ENCODE measurements at places on chromosomes 5 and 9. TPM values are rescaled to one million over a fixed set of nuclear protein-coding genes. Genes with fewer than 3 reads are reported as not detected.

DNA sequence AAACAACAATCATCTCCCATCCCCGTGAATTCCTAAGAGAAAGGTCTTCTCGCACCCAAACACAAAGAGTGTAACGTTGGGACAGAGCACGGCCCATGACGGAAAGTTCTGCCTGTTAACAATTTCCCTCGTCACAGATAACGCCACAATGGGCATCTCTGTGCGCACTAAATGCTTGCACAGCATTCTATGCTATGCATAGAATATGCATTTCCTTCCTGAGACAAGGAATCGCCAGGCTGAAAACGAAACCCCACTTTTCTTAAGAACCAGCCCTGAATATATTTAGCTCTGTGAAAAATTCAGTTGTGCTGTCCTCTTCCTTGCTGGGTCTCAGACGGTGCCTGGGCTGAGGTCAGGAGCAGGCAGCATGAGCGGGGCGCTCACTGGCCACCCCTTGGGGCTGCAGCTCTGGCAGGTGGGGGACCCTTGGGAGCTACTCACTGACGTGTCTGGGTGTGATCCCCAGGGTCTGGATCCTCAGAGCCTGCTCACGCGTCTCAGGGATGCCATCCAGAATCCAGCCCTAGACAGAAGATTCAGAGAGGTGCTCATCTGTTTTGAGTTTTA lies 49.8 kb downstream of the AK8 start:
- H3K4me1 ChIP-seq = peaks cover 7% of the 10 kb centered on the region
- DNase-seq = no peak
- H3K27me3 ChIP-seq = peaks cover 13% of the 10 kb centered on the region

- no peaks in the 10 kb centered on the region for H3K4me1 ChIP-seq
- H3K27me3 ChIP-seq = no peaks in the 10 kb centered on the region
- DNase-seq = no peak
- H3K4me3 ChIP-seq = no peak overlapping the region
Measured at GRCh38 chr5:123882319-123882964, 370.5 kb downstream of the CSNK1G3 start.

DNA sequence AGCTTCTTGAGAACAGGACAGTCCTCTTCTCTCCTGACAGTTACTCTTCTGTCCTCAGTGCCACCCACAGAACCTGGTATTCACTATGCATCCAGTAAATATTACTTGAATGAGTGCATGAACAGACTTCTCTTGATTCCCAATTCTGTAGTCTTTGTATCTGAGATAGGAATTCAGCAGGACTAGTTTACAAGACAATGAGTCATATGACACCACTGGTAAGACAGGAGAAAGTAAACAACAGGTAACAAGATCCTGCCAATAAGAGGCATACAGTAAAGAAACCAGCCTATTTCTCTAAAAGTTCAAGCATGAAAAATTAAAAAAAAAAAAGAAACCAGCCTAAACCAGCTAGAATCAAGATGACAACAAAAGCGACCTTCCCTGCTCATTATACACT lies 6.2 kb downstream of the ZNF883 start:
- no peaks in the 10 kb centered on the region for H3K4me1 ChIP-seq
- H3K36me3 ChIP-seq = peaks cover 67% of the 10 kb centered on the region
- H3K27me3 ChIP-seq = peaks cover 5% of the 10 kb centered on the region
- H3K27ac ChIP-seq = no peak overlapping the region
- no peak overlapping the region for H3K4me3 ChIP-seq

GRCh38 chr9:36154331-36154952 lies 14.7 kb upstream of the CCIN start:
- H3K36me3 ChIP-seq = peaks cover 13% of the 10 kb centered on the region
- H3K27me3 ChIP-seq = no peaks in the 10 kb centered on the region
- peak overlapping the region; percentile 87 for H3K27ac ChIP-seq
- peak overlapping the region; percentile 37 for H3K4me3 ChIP-seq
- peaks cover 67% of the 10 kb centered on the region for H3K4me1 ChIP-seq

GRCh38 chr5:42628821-42629220 lies 127.8 kb upstream of the CCDC152 start:
- H3K4me1 ChIP-seq = no peaks in the 10 kb centered on the region
- no peak for DNase-seq
- no peak overlapping the region for H3K27ac ChIP-seq
- H3K36me3 ChIP-seq = no peaks in the 10 kb centered on the region
- H3K4me3 ChIP-seq = no peak overlapping the region

DNA sequence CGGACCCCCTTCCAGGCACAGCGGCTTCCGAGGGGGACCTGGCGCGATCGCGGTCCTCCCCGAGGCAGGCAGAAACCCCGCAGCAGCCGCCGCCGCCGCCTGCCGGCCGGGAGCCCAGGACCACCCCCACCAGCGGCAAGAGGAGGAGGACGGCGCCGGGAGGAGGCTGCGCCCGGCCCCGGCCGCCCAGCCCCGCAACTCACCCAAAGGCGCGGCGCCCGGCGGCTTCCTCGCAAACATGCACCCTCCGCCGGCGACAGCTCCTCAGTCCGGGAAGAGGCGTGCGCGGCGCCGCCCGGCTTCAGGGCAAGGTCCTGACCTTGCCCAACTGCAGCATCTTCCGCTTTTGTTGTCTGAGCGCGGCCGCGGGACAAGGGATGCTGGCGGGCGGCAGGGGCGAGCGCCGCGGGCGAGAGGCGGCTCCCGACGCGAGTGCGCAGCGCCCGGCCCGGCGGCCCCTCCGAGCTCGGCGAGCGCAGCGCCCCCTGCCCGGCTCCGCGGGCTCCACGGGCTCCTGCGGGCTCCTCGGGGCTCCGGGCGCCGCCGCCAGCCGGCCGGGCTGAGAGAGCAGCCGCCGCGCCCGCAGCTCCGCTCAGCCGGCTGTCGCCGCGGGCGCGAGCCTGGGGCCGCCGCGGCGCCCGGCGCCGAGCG lies 507 bp downstream of the CTNND2 start:
- no peak for DNase-seq
- no peak overlapping the region for H3K4me3 ChIP-seq
- no peaks in the 10 kb centered on the region for H3K36me3 ChIP-seq
- H3K4me1 ChIP-seq = no peaks in the 10 kb centered on the region
- H3K27ac ChIP-seq = no peak overlapping the region
- H3K27me3 ChIP-seq = peaks cover 35% of the 10 kb centered on the region

- H3K27ac ChIP-seq = no peak overlapping the region
- DNase-seq = no peak
- H3K4me1 ChIP-seq = peaks cover 2% of the 10 kb centered on the region
- no peaks in the 10 kb centered on the region for H3K36me3 ChIP-seq
- no peaks in the 10 kb centered on the region for H3K27me3 ChIP-seq
- H3K4me3 ChIP-seq = no peak overlapping the region
Measured at GRCh38 chr5:140328036-140328764, 18.2 kb downstream of the HBEGF start.

DNA sequence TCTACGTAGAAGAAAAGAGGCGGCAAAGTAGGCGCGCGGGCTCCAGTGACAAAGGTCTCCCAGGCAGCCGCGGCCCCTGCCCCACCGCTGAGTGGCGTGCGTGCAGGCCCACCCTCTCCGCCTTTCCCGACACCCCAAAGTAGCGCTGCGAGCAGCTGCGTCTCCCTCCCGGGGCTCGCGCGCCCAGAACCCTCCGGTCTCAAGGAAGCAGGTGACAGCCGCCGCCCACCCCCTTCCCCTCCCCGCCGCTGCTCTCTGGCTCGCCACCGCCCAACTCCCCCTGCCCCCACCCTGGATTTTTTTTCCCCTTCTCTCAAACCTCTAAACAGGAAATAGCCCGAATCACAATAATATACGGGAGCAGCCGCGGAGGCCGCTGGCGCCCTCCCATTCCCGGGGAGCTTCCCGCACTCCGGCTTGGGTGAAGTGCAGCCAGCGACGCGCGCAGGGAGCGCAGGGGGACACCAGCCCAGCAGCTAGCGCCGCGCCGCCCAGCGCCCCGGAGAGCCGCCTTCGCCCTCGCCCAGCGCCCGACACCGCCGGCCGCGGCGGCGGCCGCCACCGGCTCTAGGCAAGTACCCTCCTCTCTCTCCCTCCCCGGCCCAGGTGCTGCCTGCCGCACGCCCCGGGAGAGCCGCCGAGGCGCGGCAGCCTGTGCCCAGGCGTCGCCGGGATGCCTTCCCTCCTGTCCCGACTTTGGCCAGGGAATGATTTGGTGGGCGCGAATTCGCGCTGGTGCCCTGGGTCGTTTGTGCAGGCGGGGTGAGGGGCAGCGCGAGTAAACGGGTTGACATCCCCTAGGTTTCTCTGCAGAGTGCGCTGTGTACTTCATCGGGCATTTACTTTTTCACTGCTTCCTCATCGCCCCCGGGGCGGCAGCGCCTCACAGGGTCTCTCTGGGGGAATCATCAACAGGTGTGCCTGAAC lies 52.7 kb upstream of the TJP2 start:
- peak overlapping the region; percentile 92 for H3K4me3 ChIP-seq
- DNase-seq = no peak
- peaks cover 2% of the 10 kb centered on the region for H3K27me3 ChIP-seq
- peak overlapping the region; percentile 85 for H3K27ac ChIP-seq

- H3K27me3 ChIP-seq = no peaks in the 10 kb centered on the region
- no peak overlapping the region for H3K4me3 ChIP-seq
- no peak overlapping the region for H3K27ac ChIP-seq
- DNase-seq = no peak
- H3K4me1 ChIP-seq = peaks cover 28% of the 10 kb centered on the region
Measured at GRCh38 chr5:76514713-76515112, 108.5 kb downstream of the F2RL2 start.

DNA sequence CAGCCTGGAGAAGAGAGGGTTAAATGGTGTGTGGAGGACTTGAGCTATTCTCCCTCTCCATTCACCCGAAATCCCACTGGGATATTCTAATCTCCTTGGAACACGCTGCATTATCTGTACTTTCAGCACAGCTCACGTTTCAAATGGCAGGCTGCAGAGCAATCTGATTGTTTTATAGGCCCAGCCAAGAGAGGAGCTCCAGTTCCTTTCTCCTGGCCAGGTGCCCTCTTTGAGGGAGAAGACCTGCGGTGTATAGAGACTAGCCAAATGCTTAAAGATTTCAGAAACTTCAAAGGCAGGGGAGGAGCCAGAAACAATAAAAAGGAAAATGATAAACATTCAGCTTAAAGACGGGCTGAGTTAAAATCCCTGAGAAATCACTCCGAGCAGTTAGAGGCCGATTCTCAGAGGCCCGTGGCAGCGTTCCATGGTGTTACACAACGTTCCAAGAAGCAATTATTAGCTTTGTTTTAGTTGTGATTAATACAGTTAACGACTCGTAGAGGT lies 564.0 kb upstream of the KLF4 start:
- H3K36me3 ChIP-seq = no peaks in the 10 kb centered on the region
- no peak for DNase-seq
- no peaks in the 10 kb centered on the region for H3K4me1 ChIP-seq
- H3K27ac ChIP-seq = no peak overlapping the region
- no peak overlapping the region for H3K4me3 ChIP-seq

GRCh38 chr9:99595796-99596195 lies 225.9 kb upstream of the NR4A3 start:
- H3K4me3 ChIP-seq = no peak overlapping the region
- peaks cover 2% of the 10 kb centered on the region for H3K4me1 ChIP-seq
- peaks cover 2% of the 10 kb centered on the region for H3K27me3 ChIP-seq
- no peak for DNase-seq

DNA sequence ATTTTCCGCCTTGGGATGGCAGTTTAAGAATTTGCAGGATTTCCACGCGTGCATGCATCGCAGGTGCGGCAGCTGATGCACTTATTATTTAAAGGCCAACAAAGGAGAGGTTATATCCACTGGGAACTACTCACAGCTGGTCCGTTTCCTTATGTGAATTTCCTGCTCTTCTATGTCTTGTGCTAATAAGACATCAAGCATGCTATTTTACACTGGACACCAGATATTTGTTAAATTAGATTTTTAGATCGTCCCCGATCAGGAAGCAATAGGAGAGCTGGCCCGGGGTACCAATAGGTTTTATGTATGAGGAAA lies 476 bp upstream of the DTWD2 start:
- no peak for DNase-seq
- H3K4me1 ChIP-seq = peaks cover 29% of the 10 kb centered on the region
- no peaks in the 10 kb centered on the region for H3K36me3 ChIP-seq
- no peaks in the 10 kb centered on the region for H3K27me3 ChIP-seq
- H3K27ac ChIP-seq = peak overlapping the region; percentile 87

DNA sequence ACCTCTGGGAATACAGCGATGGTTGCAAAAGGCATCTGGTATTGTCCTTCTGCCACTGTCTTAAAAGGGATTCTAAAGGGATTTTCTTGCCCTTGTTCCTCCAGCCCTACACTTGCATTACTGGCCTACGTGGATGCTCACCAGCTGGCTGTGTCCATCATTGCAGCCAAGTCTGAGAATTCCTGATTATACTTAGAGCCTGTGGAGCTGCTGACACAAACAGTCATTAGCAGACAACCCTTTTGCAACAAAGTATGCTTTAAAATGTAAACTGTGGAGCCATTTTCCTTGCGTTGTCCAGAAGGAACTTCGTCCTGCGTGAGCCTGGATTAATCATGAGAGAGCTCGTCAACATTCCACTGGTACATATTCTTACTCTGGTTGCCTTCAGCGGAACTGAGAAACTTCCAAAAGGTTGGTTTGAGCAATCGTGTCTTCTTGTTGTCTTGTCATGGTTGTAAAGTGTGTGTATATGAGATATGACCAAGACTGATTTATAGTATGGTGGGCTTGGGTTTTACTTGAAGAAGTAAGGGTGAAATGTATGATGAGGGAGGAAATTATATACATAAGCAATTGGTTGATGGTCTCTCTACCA lies at the start of gene MUSK:
TSS of gene MUSK (plus strand) at position 222 of the 598 bp plus-strand sequence. CDS start at position 336, 114 bp downstream.
- DNase-seq = no peak
- no peaks in the 10 kb centered on the region for H3K27me3 ChIP-seq
- no peaks in the 10 kb centered on the region for H3K4me1 ChIP-seq
- no peak within 1 kb of the TSS for H3K27ac ChIP-seq
- H3K4me3 ChIP-seq = no peak within 1 kb of the TSS

- no peak overlapping the region for H3K27ac ChIP-seq
- no peaks in the 10 kb centered on the region for H3K4me1 ChIP-seq
- DNase-seq = no peak
- no peaks in the 10 kb centered on the region for H3K27me3 ChIP-seq
- H3K36me3 ChIP-seq = peaks cover 5% of the 10 kb centered on the region
Measured at GRCh38 chr5:45578270-45578669, 117.9 kb downstream of the HCN1 start.

DNA sequence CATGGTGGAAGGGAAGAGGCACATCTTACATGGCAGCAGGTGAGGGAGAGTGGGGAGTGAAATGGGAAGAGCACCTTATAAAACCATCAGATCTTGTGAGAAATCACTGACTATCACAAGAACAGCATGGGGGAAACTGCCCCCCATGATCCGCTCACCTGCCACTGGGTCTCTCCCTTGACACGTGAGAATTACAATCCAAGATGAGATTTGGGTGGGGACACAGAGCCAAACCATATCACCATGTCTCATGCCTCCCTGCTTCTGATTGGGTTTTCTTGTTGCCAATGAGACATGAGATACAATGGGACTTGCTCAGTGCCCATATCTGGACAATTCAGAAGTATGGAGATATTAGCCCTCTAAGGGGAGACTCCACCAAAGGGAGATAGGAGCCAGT lies 97.4 kb downstream of the TARS1 start:
- no peak overlapping the region for H3K4me3 ChIP-seq
- no peak overlapping the region for H3K27ac ChIP-seq
- H3K36me3 ChIP-seq = no peaks in the 10 kb centered on the region

GRCh38 chr9:133141833-133142595 lies 21.0 kb upstream of the RALGDS start:
- peak; percentile 82 for DNase-seq
- H3K36me3 ChIP-seq = no peaks in the 10 kb centered on the region
- H3K27me3 ChIP-seq = no peaks in the 10 kb centered on the region
- peak overlapping the region; percentile 97 for H3K27ac ChIP-seq
- peak overlapping the region; percentile 50 for H3K4me3 ChIP-seq

TLN1 gene
- total RNA-seq = 204 TPM

ZNF474 gene
- 0.47 TPM for total RNA-seq

RBM27 gene
- total RNA-seq = 31.5 TPM

GRIA1 gene
- total RNA-seq = not detected

TRIM36 gene
- not detected for total RNA-seq

SLC36A2 gene
- total RNA-seq = not detected

SPEF2 gene
- 13.7 TPM for total RNA-seq

SLC6A19 gene
- not detected for total RNA-seq
